ENCODE measurements at places on chromosomes 3 and 15.

DNA sequence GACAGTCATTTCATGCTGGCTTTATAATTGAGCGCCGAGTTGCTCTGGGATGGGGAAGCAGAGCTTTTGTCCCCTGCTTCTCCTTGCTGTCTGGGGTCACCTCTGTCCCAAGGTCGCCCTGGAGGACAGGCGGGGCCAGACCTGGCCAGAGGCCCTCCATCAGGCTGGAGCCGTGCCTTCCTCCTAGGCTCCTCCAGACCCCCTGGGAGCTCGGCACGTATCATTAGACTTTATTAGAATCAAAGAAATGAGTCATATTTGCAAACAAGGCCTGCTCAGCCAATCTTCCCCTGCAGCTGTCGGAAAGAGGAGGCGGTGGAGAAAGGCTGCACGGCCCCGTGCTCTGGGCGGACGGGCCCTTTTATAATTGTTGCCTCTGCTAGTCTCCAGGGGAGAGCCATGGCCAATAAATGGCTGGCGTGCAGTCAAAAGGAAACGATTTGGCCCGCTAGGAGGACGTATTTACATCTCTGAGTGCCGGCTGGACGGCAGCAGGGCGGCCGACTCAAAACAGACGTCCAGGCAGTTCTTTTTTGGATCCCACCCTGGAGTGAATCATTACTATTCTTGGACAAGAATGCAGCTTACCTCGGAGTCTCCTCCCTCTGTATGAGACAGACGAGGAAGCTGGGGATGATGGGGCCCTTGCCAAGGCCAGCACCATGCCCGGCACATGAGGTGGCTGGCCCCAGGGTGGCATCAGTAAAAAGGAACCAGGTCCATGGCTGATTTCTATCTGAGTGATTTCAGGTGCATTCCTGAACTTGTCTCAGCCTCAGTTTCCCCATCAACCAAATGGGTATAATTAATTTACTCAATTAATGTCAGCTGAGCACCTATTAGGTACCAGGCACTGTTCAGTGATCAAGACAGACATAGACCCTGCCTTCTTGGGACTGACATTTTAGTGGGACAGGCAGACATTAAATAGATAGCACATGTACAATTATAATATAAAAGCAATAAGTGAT, 50.6 kb downstream of the SLC6A6 start:
- peak; percentile 81 for DNase-seq

GRCh38 chr3:26515351-26515750, 107.2 kb upstream of the LRRC3B start:
- no peak for DNase-seq

DNA sequence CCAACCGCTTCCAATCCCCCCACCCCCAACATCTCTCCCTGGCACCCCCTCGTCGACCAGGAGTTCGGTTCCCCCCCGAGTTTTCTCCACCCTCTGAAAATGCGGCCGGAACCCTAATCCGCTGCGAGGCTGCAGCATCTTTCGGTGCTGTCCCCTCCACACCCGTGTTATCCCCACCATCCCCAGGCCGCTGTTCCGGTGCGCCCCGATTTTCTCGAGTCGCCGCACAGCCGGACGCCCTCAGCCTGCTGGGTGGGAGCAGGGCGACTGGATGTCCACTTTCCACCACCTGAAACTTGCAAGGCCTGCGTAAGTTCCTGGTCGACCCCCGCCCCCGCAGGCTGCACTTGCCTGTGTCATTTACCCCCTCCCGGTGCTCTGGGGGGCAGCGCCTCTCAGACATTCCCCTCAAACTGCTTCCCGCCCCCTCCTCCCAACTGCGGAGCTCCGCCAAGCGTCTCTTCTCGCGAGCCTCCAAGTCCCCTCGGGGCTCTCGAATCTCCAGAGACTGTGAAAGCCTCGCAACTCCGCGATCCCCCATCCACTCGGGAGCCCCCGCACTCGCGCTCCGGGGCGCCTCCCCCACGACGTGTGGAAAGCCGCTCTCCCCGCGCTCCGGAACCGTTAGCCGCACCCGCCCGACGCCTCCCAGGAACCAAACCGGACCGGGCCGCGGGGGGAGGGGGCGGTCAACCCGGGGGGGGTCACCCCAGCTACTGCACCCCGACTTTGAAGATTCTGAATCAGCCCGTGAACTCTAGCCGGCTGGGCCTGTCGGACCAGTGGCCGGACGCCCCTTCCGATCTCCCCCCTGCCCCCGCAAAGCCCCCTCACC, 566 bp downstream of the ETV5 start:
- peak; percentile 67 for DNase-seq

- no peak for DNase-seq
Measured at GRCh38 chr15:76286271-76286879, 24.9 kb downstream of the ETFA start.

- no peak for DNase-seq
Measured at GRCh38 chr15:90887037-90887481, 2.8 kb downstream of the FES start.

GRCh38 chr3:123880998-123881561, 3.1 kb downstream of the MYLK start:
- DNase-seq = no peak

DNA sequence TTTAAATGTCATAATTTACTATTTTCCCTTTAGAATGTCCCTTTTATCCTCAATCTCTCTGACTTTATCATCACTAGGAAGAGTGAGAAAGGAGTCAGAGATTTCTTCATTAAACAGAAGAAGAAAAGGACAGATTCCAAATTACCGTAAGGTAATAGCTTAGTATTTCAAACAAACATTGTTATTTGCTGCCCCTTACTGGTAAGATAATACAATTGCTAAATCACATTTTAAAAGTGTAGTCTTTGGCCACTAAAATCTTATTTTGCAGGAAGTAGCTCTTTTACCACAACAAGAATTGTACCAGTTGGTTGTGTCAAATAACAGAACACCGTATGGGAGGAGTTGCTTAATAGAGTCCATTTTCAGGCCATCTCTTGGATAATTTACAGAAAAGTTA, 53.7 kb downstream of the CGGBP1 start:
- DNase-seq = no peak
